Placental pericyte (primary cell): ENCODE measurements at places on chromosomes 1 and 21. TPM values are rescaled to one million over a fixed set of nuclear protein-coding genes. Genes with fewer than 3 reads are reported as not detected.

The RHD gene
- total RNA-seq = not detected in 2 replicates

The PCP4L1 gene
- not detected in 2 replicates for total RNA-seq

The S100A3 gene
- total RNA-seq = 2.4 and 14.2 TPM in 2 replicates

The PLPP3 gene
- total RNA-seq = 7.2 and 13.7 TPM in 2 replicates

The MED8 gene
- total RNA-seq = 69.6 and 75.3 TPM in 2 replicates

The DHRS3 gene
- 57.0 and 192 TPM in 2 replicates for total RNA-seq

The FAM151A gene
- not detected in 2 replicates for total RNA-seq

The MEX3A gene
- total RNA-seq = 0.22 and 2.3 TPM in 2 replicates

The CD52 gene
- not detected in 2 replicates for total RNA-seq

The PROX1 gene
- total RNA-seq = under 0.01 and 0.14 TPM in 2 replicates

The PIGC gene
- total RNA-seq = 14.9 and 22.8 TPM in 2 replicates

The PPIAL4G gene
- total RNA-seq = under 0.01 TPM in 1 of 2 replicates, not detected in the other

The DYNLT5 gene
- 1.0 TPM in 1 of 2 replicates, not detected in the other for total RNA-seq

The FCER1A gene
- not detected in 2 replicates for total RNA-seq

The GJA5 gene
- 0.57 TPM in 1 of 2 replicates, not detected in the other for total RNA-seq

The GJA8 gene
- not detected in 2 replicates for total RNA-seq

The GPR61 gene
- 0.57 TPM in 1 of 2 replicates, not detected in the other for total RNA-seq

The PANK4 gene
- 25.8 and 46.8 TPM in 2 replicates for total RNA-seq

The DISP3 gene
- total RNA-seq = under 0.01 TPM in 1 of 2 replicates, not detected in the other

The TTC39A gene
- 0.29 and 0.66 TPM in 2 replicates for total RNA-seq

The SHISAL2A gene
- not detected in 2 replicates for total RNA-seq

The KDF1 gene
- not detected in 2 replicates for total RNA-seq

The LENEP gene
- total RNA-seq = 0.86 TPM in 1 of 2 replicates, not detected in the other

The UHMK1 gene
- 41.8 and 119 TPM in 2 replicates for total RNA-seq
